ENCODE measurements at places on chromosomes 12 and 14. TPM values are rescaled to one million over a fixed set of nuclear protein-coding genes. Genes with fewer than 3 reads are reported as not detected.

Gene CCDC63
- total RNA-seq, result not detected

Gene METTL3
- 45.0 TPM for total RNA-seq

Gene SLCO1B3
- total RNA-seq, result not detected

Gene OVCH1
- not detected for total RNA-seq

Gene SOAT2
- total RNA-seq, result 0.32 TPM

Gene ASB2
- total RNA-seq, result 8.2 TPM

Gene PTGER2
- 21.5 TPM for total RNA-seq

Gene TPPP2
- total RNA-seq, result not detected

Gene GSKIP
- total RNA-seq, result 17.9 TPM

Gene COPS7A
- total RNA-seq, result 54.4 TPM

GRCh38 chr14:104642540-104642868 lies 37.9 kb upstream of the TMEM179 start:
- no peak for DNase-seq

GRCh38 chr12:95077341-95077740 lies 3.9 kb upstream of the NR2C1 start:
- DNase-seq, result no peak

DNA sequence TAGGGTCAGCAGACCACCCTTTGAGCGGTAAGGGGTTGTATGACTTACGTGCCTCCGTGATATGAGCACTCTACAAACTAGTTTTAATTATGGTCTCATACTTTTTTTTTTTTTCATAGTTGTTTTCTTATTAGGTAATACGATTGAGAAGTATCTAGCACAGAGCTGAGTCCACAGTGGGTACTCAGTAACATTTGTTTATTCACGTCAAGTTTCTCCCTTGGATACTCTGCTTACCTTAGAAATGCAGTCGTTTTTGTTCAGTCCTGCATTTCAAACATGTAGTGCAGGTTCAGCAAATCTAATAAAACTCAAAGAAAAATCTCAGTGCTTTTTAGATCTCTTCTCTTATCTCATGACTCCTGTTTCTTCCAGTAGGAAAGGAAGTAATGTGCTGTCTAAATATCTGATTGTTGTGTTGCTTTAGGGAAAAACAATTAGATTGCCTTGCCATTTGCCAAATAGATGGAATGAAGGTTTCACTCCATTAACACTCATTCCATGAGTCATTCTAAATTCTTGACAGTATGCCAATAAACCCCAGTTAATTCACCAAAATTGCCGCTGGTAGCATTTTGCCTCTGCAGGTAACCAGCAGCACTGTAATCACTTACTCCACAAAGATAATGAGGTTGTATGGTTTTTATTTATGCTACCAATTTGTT lies 118.9 kb downstream of the PTCSC3 start:
- DNase-seq, result no peak

- no peak for DNase-seq
These were observed 166.7 kb upstream of the PARP11 start for GRCh38 chr12:4039931-4040330.

- DNase-seq, result no peak
These were observed 208.5 kb downstream of the FOXG1 start for GRCh38 chr14:28975084-28975483.

- DNase-seq, result no peak
These were observed 375.4 kb upstream of the ATP2B1 start for GRCh38 chr12:90084018-90084417.

DNA sequence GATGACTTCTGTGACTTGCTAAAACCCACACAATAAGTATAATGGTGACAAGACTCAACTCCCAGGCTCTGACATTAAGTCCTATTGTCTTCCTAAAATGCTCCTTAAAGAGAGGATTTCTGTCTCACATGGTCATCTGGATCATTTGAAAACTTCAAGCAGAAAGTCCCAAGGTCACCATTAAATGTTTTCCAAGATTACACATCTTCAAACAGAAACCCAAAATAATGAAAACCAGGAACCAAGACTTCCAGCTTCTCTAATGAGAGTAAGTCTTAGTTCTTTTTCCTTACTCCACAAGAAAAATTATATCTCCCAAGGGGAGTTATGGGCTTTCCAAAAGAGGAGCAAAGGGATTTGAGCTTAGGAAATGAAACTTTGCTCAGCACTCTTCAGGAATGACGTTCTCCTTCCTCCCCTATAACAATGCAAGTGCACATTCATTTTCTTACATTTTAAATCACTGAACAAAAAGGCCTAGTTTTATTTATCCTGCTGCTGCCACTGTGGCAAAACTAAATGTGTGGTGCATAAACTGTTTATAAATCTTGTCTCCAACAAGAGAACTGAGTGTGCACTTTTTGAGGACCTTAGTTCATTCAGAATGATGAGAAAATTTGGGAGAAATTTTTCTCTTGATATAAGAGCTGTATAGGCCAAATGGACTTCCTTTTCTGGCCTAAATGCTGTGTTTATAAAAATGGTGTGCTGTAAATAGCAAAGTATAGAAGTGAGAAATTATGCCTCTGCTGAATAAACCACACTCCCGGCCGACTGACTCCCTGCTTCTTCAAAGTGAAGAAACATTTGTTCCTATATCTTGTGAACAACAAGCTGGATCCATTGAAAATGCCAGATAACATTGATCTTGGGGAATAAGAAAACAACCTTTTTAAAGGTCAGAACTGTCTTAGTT lies 148.4 kb upstream of the PLEKHG7 start:
- DNase-seq, result no peak

DNA sequence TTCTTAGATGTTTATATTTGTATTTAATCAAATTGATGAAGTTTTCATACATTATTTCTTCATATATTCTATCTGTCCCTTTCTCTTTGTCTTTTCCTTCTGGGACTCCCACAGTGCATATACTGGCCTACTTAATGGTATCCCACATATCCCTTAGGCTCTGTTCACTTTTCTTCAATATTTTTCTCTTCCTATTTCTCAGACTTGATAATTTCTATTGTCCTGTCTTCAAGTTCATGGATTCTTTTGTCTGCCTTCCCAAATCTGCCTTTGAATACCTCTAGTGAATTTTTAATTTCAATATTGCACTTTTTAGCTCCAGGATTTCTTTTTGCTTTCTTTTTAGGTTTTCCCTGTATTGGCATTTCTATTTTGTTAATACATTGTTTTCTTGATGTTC lies 33.4 kb downstream of the IFT81 start:
- DNase-seq, result no peak

GRCh38 chr12:132409495-132410295 lies 80.3 kb upstream of the FBRSL1 start:
- no peak for DNase-seq

- DNase-seq, result peak; percentile 91
These were observed 15.5 kb downstream of the FOS start for GRCh38 chr14:75293920-75294648.

GRCh38 chr14:72801381-72801812 lies 92.5 kb downstream of the DPF3 start:
- no peak for DNase-seq

- no peak for DNase-seq
These were observed 307.3 kb upstream of the DIO3 start for GRCh38 chr14:101253948-101254347.

DNA sequence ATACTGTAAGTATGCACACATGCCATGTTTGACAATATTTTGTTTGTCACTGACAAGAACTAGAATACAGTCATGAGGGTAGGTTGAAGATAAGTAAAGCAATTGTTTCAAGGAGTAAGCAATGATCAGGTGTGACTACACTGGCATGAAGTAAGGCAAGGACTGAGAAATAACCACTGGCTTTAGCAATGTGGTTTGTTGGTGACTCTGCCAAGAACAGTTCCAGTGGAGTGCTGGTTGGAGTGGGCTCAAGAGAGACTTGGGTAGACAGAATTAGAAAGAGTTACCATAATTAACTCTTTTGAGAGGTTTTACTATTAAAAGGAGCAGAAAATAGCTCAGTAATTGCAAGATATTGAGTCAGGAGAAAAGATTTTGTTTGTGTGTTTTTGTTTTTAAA lies 129.6 kb downstream of the GTF2A1 start:
- DNase-seq, result no peak

DNA sequence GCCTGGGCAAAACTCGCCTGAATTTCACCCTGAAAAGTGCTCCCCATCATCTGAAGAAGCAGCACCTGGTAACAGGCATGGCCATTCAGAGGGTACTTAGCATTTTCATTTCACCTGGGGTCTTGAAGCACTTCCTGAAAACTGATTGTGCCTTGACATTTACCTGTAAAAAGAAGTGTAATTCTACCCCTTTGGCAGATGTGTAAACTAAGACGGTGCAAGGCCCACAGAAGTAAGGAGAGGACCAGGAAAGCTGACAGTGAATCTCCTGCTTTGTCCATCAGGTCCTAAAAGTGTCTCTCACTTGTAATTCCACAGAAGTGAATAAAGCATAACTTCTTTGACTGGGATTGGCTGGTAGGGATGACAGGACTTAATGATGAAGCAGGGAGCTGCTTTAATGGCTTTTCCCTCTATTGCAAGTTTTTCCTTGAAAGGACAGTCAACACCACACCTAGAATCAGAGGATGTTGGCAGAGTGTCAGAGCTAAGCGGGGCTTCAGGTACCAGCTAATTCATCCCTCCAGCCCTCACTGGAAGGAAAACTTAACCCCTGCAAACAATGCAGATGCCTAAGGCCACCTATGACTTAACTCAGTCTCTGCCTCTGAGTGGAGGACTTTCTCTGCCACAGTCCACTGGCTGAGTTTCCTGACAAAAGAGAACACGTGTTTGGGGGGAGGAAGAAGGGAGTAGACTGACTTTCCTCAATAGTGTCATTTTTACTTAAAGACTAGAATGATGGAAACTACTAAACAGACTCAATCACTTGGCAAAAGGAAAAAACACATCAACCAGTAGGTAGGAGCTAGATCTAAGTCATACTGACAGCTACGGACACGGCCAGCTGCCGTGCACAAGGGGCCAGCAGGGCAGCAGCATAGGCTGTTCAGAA lies 74.7 kb downstream of the NUAK1 start:
- no peak for DNase-seq

DNA sequence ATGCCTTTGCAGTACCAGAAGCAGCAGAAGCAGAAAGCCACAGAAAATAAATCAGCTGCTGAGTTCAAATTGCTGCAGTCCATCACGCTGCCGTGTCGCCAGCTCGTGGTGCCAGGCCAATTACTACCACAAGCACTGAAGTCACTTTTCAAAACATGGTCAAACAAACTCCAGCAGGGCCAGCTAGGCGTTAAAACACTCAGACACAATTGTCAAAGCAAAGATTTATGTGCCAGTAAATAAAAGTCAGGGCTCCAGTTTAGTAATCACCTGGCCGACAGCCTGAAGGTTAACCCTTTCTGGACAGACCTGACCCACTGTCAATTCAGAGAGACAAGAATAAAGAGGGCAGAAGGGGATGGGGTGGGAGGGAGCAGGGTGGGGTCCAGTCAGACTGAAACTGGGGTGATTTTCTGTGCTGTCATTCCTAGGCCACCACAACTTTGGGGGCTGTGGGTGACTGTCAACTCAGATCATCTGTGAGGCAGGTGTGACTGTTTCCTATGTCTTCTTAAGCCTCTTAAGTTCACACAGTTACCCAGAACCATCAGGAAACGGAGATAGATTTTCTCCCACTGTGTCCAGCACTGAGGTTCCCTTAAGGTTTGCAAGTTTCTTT lies 109.8 kb upstream of the FUT8 start:
- no peak for DNase-seq

DNA sequence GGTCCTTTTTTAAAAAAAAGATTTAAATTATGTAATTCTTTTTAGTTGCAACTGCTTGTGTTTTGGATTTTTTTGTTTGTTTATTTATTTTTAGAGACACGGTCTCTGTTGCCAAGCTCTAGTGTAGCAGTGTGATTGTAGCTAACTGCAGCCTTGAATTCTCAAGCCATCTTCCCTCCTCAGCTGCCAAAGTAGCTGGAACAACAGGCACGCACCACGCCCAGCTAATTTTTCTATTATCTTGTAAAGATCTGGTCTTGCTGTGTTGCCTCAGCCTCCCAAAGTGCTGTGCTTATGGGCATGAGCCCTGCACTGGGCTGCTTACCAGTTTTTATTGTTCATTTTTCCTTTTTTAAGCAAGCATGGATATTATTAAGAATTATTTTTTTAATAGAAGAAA lies 10.6 kb upstream of the ART4 start:
- DNase-seq, result no peak

DNA sequence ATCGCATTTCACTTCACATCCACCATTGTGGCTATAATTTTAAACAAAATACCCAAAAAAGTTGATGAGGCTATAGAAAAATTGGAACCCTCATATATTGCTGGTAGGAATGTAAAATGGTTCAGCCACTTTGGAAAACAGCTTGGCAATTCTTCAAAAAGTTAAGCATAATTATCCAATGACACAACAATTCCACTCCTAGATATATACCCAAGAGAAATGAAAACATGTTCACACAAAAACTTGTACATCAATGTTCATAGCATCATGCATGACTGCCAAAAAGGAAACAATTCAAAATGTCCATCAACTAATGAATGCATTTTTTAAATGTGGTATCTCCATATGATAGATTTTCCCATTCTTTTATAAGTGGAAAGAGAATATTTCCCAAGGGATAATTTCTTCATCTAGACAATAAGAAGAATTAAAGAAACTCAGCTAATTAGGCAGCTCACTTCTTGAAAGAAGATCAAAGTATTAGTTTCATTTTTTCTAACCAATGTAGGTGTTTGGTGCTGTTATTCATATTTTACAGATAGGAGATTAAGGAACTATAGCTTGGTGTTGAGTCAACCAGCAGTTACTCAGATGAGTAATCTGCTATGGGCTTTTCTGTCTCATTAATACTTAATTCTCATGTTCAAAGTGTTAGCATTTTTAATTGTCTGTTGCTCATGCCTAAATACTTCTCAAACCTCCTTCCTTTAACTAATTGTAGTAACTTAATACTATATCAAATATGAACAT lies 32.8 kb downstream of the YEATS4 start:
- DNase-seq, result no peak

GRCh38 chr14:68014771-68015170 lies 195.2 kb downstream of the RAD51B start:
- no peak for DNase-seq

- no peak for DNase-seq
These were observed 7.5 kb upstream of the CHD4 start for GRCh38 chr12:6614513-6615172.

DNA sequence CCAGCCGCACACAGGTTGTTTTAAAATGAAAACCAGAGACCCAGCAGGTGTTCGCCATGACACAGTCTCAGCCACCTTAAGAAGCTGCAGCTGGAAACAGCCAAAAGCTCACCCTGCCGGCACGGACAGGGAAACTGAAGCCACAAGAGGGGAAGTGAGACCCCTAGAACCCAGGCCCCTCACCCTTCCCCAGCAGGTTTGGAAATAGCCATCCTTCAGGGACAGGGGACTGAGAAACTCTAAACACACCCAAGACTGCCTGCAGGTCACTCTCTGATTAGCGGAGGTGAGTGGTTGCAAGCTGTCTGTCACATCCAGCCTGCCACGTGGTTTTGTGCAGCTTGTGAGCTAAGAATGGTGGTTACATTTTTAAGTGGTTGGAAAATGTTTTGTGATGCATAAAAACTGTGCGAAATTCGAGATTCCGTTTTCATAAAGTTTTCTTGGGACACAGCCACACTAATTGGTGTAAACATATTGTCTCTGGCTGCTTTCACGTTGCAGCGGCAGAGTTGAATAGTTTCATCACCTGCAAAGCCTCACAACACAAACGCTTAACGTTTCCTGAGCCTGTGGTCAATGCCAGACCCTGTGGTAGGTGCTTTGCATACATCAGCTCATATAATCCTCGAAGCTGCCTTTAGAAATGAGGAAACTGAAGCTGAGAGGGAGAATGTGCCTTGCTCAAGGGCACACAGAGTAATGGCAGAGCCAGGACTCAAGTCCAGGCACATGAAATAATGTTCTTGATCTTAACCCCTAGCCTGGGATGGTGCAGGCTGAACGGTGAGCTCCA lies 1.7 kb upstream of the SELPLG start:
- DNase-seq, result peak; percentile 23

Measured in activated T-cell treated with anti-CD3 and anti-CD28 coated beads, Interleukin-2, amount 50 U/mL, for 4 hours (primary cell).